Karpas-422 (cell line): ENCODE measurements at places on chromosomes 16 and 17. TPM values are rescaled to one million over a fixed set of nuclear protein-coding genes. Genes with fewer than 3 reads are reported as not detected.

- DNase-seq, result no peak
- H3K4me3 ChIP-seq, result no peak overlapping the region
- no peaks in the 10 kb centered on the region for H3K27me3 ChIP-seq
- no peaks in the 10 kb centered on the region for H3K4me1 ChIP-seq
- no peak overlapping the region for H3K27ac ChIP-seq
- H3K36me3 ChIP-seq, result peaks cover 89% of the 10 kb centered on the region
Observed at GRCh38 chr16:58536278-58536677, 21.0 kb downstream of the SETD6 start.

DNA sequence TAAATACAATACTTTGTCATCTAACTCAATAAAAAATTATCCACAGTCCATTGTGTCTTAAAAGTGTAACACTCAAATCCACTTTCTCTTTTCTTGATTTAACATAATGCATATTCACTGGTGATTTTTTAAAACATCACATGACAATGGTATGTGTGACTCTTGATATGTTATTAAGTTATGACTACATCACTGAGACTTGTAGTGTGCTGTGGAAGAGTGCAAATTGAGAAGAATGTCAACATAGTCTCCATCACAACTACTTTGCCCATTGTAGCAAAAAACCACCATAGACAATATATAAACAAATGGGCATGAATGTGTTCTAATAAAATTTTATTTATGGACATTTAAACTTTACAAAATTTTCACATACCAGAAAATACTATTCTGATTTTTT is 380.7 kb upstream of the PMFBP1 start:
- H3K4me1 ChIP-seq, result no peaks in the 10 kb centered on the region
- H3K36me3 ChIP-seq, result no peaks in the 10 kb centered on the region
- DNase-seq, result no peak
- no peak overlapping the region for H3K4me3 ChIP-seq
- no peak overlapping the region for H3K27ac ChIP-seq

DNA sequence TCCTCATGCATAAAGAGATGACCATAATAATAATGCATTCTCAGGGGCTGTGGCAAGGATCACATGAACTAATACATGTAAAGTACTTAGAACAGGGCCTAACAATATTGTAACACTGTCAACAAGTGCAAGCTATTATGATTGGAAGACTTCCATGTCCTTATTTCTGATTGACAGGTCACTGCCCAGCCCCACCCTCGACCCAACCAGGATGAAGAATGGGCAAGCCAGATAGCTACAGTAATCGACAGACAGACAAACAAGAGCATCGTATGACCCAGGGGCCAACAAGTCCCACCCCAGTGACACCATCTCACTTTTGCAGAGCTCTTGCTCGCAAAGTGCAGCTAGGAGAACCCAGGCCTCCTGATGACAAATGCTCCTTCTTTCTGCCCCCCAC is 14.6 kb upstream of the MMP2 start:
- DNase-seq, result no peak
- no peaks in the 10 kb centered on the region for H3K27me3 ChIP-seq

DNA sequence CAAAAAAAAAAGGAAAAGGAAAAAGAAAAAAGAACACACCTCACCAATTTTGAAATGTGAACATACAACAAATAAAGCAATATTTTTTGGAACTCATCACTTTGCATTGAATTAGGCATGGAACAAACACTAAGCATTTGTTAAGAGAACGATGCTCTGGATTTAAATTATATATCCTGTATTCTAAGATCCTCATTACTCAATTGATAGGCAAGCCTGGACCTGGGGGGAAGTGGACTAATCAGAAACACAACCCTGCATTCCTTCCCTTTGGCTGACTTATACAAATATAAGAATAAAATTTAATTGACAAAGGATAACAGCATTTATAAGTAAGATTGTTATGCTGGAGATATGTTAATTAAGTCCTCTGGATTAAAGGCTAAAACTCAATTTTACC is 2.2 kb downstream of the GJC1 start:
- DNase-seq, result no peak
- H3K27ac ChIP-seq, result no peak overlapping the region

GRCh38 chr16:87266846-87267245 is 50.3 kb downstream of the C16orf95 start:
- no peaks in the 10 kb centered on the region for H3K27me3 ChIP-seq
- no peak overlapping the region for H3K4me3 ChIP-seq
- H3K4me1 ChIP-seq, result no peaks in the 10 kb centered on the region
- H3K27ac ChIP-seq, result no peak overlapping the region
- no peak for DNase-seq

DNA sequence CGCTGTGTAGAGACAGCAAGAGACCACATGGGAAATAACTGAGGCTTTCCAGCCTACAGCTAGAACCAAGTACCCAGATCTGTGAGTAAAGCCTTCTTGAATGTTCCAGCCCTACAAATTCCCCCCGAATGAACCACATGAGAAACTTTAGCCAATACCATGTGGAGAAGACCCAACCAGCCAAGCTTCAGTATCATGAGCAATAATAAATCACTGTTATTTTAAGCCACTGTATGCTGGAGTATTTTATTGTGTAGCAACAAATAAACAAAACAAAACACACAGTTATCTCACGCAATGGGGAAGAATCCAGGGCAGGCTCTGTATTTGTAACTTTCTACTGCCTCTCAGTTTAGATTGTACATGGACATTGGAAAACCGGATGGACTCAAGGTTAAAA is 426.2 kb downstream of the CDH11 start:
- no peaks in the 10 kb centered on the region for H3K27me3 ChIP-seq
- no peak overlapping the region for H3K27ac ChIP-seq
- no peaks in the 10 kb centered on the region for H3K36me3 ChIP-seq
- H3K4me3 ChIP-seq, result no peak overlapping the region
- H3K4me1 ChIP-seq, result no peaks in the 10 kb centered on the region

DNA sequence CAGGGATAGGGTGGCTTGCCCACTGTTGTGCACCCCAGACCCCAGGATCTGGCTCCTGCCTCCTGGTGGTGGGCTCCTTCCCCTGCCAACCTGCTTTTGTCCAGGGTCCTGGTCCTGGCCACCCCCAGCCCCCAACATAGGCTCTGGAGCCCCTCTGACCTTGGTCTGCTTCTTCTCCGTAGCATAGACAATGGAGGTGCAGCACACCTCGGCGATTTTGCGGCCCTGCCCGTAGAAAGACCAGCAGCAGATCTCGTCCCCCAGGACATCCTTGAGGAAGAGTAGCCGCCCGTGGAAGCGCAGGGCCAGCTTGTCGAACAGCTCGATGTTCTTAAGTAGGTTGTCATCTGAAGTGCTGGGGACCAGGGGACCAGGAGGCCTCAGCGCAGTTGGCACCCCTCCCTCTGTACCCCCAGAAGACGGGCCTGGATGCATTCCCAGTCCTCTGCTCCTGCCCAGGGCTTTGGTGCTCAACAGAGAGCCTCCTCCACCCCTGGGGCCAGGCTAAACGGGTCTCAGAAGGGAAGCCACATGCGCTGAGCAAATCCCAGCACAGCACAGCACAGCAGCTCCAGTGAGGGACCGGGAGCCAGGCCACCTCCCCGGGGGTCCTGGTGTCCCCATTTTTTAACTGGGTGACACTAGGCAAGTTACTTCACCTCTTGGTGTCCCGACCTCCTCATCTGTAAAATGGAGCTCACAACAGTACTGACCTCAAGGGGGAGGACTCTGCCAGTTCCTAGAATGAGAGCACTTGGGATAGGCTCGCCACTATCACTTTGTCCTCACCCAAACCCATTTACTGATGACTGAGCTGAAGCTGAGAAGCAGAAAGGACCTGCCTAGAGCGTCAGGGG is 10.8 kb downstream of the ASPHD1 start:
- no peaks in the 10 kb centered on the region for H3K27me3 ChIP-seq
- H3K4me3 ChIP-seq, result no peak overlapping the region

DNA sequence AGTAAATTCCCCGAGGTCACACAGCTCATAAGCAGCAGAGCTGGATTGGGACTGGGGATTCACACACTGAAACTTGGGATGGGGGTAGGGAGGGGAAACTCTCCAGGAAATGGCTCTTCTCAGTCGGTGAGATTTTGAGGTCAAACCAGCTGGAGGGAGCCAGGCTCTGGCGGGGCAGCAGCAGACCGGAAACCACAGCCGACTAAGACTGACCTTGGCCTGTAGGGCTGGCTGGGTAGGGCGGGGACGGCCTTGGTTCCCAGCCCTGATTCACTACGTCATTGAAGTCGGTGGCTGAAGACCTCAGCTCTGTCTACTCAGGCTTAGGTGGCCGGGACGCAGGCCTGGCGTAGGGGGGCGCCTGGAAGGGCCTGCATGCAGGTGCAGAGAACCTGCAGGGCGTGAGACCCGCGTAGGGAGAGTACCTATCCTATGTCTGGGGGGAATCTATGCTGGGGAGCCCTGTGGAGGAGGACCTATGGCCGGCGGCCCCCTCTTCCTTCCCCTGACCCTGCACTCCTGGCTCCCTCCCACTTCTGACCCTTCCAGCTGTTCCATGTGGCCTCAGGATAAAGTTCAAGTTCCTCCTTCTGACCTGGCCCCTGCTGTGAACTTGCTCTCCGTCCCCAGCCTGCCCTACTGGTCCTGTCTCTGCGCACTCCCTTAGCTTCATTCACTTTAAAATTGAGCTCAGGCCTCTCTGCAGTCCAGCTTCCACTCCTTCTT is 11.9 kb upstream of the SLC4A1 start:
- H3K4me1 ChIP-seq, result no peaks in the 10 kb centered on the region
- DNase-seq, result no peak
- no peaks in the 10 kb centered on the region for H3K36me3 ChIP-seq
- H3K4me3 ChIP-seq, result no peak overlapping the region
- H3K27me3 ChIP-seq, result no peaks in the 10 kb centered on the region
- no peak overlapping the region for H3K27ac ChIP-seq

PPP1R27 gene
- 0.25 TPM in 1 of 2 replicates, not detected in the other for total RNA-seq

PIRT gene
- total RNA-seq, result not detected in 2 replicates

GAS2L2 gene
- total RNA-seq, result 0.07 TPM in 1 of 2 replicates, not detected in the other
